ENCODE measurements at places on chromosomes 12 and 14.
A peak's percentile ranks its signal among the peaks of the same experiment; 100 is the strongest.

GRCh38 chr14:23146980-23147379 lies 27.9 kb upstream of the CEBPE start:
- DNase-seq = no peak

DNA sequence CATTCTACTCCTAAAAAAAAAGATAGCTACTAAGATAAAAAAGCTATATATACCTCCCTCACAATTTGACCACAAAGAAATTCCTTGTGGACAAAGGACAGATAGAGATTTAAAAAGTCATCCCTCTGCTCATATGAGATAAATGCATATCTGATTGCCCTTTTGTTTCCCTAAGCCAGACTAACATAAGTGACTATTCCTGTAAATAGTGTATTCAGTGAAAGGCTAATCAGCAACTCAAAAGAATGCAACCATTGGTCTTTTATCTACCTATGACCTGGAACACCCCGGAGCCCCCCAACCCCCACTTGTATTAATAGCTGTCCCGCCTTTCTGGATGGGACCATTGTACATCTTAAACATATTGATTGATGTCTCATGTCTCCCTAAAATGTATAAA lies 6.3 kb upstream of the TMPO start:
- DNase-seq = no peak

DNA sequence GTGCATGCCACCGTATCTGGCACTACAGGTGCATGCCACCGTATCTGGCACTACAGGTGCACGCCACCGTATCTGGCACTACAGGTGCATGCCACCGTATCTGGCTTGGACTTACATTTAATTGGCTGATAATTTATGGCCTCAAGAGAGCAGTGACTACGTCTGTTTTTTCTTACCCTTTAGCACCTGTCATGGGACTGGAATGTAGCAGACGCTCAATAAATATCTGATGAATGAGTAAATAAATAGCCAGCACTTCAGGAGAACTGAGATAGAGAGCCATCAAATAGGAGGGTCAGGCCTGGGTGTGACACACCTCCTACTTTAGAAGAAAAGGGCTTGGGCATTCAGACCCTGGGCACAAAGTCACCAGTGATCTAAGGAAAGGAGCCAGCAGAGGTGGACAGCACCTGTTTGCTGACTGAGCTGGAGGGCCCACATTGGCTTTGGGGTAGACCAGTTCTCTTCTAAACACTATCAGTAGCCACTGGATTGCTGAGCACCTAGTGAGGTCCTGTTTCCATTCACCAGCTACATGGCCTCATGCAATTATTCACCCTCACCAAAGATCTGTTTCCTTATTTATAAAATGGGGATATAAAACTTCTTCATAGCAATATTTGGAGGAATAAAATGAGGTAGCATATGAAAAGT lies 50.1 kb downstream of the RFX4 start:
- no peak for DNase-seq

GRCh38 chr12:121839106-121839992 lies 19.3 kb downstream of the HPD start:
- DNase-seq = peak; percentile 99

GRCh38 chr12:93100610-93101009 lies 171.5 kb upstream of the EEA1 start:
- no peak for DNase-seq

DNA sequence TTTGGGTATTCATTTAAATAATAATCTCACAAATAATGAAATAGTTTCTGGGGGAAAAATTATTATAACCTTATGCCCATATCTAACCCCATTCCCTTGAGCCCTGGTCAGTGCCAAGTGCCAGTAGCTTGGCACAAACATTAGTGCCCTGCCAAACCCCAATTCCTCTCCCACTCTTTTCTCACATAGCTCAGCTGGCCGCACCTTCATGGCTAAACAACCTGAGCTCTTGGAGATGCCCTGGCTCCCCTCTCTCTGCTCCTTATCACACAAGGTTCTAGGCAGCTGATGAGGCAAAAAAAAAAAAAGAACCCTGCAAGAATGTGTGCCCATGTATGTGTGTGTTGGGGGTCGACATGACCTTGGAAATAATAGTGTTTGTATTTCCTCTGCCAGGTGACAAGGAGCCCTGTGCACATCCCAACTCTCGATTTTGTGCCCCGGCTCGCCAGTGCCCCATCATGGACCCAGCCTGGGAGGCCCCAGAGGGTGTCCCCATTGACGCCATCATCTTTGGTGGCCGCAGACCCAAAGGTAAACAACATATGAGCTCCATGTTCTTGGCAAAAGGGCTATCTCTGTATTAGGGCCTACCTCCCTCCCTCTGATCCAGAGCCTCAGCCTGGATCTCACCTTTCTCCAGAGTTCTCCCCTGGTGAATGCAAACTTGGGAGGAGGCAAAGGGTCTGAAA lies 8.4 kb downstream of the PCK2 start:
- DNase-seq = no peak

DNA sequence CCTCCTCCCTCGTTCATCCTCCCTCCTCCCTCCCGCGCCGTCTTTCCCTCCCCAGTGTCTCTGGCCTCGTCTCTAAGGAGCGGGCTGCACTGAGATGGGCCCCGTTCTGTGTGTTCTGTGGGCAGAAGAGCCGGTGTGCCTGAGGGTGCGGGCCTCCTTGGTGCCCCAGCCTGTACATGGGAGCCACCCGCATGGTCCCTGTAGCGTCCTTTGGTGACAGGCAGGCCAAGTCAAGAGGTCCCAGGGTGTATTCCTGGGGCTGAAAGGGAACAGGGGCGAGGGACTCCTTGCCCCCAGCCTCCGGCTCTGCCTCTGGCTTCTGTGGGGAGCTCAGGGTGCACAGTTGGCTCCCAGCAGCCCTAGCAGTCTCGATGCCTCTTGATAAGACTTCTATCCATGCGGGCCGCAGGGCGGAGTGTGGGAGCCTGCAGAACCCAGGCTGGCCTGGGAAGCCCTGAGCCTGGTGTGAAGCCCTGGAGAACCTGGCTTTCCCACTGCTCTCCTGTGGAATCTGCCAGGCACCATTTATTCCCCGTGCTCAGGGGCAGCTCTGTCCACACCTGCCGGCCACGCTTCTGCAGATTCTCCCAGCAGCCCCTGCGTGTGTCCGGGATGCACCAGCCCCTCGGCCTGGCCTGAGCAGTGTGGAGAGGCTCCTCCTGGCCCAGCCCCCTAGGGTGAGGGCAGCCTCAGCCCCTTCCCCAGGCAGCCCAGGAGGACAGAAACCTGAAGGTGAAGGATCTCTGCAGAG lies 181.3 kb downstream of the KIF26A start:
- DNase-seq = no peak

DNA sequence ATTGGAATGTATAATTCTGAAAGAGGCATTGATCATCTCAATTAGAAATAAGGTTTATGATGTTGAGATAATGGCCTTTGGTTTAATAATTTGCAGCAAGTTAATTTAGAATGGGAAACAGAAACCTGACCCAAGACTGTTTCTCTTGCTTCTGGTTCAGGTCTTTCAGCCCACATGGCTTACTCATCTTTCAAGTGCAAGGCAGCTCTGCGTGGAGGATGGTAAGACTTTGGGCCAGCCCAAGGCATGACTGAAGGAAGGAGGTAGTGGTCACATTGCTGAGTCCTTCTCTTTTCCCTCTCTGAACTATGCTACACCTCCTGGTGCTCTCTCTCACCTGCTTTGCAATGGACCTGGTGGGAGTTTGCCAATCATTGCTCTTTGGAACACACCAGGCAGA lies 98.7 kb downstream of the CAND1 start:
- DNase-seq = no peak
